ENCODE measurements at places on chromosomes 5 and 9.
A peak's percentile ranks its signal among the peaks of the same experiment; 100 is the strongest.

- DNase-seq: no peak
These were observed 43.6 kb upstream of the C5orf46 start for GRCh38 chr5:147949711-147950573.

DNA sequence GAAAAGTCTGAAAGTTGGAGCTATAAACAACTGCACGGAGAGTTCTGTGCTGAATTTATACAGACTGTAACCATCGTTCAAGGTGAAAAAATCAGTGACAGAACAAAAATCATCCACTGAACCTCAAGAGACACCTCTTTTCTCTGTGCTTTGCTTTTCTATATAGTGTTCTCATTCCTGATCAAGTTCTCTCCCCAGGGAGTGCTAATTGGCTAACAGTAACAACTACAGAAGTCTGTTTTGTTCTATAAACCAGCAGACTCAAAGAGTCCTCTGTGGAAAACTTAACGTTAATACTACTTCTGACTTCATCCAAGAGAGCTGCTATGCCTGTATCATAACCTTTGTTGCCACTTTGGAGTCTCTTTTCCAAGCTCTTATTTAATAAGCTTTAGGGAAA, 1388.3 kb upstream of the C9orf72 start:
- no peak for DNase-seq

GRCh38 chr5:92841604-92842155, 739.3 kb downstream of the NR2F1-AS1 start:
- no peak for DNase-seq

- no peak for DNase-seq
These were observed 77.3 kb downstream of the SLC25A46 start for GRCh38 chr5:110815916-110816605.

GRCh38 chr5:73918791-73919221, 292.8 kb downstream of the ARHGEF28 start:
- DNase-seq: no peak

DNA sequence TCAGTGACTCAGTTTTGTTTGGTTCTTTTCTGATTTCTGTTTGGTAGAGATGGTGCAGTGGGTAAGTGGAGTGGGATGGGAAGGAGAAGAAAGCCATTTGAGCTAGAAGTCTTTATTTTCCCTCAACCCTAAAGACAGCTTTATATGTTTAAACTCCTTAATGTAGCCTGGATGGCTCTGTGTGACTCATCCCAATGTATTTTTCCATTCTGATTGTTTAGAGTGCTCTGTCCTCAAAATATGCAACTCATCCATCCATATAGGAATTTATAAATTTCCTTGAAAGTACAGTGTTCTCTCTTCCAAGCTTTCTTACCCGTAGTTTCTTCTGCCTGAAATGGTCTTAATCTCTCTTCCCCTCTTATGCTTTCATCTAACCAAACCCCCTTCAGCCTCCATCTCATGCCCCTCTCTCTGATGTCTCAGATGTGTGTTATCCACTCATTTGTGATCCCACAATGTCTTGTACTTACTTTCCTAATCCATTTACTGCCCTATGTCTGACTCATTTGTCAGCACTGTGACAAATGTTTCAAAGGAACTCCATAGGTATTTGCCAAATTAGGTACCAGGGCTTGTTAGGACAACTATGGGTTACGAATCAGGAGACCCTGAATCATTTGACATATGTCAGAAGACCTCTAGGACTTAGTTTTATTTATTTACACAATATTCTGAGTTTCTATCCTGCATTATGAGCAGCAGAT, 217.5 kb upstream of the SGCD start:
- no peak for DNase-seq

GRCh38 chr9:127538849-127539258, 73.2 kb upstream of the STXBP1 start:
- no peak for DNase-seq

DNA sequence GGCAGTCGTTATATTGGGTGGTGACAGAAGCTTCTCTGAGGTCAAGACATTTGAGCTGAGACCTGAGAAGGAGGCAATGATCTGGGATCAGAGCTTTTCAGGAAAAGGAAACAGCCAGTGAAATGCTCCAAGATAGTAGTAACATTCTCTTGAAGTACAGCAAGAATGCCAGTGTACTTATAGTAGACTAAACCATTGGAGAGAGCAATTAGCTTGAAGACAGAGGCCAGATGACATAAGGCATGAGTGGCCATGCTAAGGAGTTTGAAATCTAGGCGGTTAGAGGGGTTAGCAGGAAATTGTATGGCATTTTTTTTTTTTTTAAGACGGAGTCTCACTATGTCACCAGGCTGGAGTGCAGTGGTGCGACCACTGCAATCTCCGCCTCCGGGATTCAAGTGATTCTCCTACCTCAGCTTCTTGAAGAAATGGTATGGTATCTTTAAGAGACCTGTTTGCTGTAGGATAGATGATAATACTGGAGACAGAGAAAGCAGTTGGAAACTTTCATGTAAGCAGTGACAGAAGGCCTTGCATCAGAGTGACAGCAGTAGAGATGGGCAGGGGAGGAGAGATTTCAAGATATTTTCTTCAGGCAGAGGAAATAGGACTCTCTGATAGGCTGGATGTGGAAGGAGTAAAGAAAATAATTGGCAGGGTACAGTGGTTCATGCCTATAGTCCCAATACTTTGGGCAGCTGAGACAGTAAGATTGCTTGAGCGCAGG, 482.2 kb upstream of the PAPPA start:
- no peak for DNase-seq

GRCh38 chr9:108272349-108272899, 583.4 kb downstream of the ACTL7B start:
- DNase-seq: no peak

- no peak for DNase-seq
These were observed 264.9 kb downstream of the TLE1 start for GRCh38 chr9:81424431-81424830.

GRCh38 chr9:16341177-16341576, 529.3 kb downstream of the BNC2 start:
- DNase-seq: no peak

- no peak for DNase-seq
These were observed 18.0 kb downstream of the OTULINL start for GRCh38 chr5:14599476-14600127.

GRCh38 chr5:109962882-109963603, 273.3 kb downstream of the MAN2A1 start:
- no peak for DNase-seq

- no peak for DNase-seq
These were observed 73.2 kb downstream of the PGM5 start for GRCh38 chr9:68429631-68430030.

DNA sequence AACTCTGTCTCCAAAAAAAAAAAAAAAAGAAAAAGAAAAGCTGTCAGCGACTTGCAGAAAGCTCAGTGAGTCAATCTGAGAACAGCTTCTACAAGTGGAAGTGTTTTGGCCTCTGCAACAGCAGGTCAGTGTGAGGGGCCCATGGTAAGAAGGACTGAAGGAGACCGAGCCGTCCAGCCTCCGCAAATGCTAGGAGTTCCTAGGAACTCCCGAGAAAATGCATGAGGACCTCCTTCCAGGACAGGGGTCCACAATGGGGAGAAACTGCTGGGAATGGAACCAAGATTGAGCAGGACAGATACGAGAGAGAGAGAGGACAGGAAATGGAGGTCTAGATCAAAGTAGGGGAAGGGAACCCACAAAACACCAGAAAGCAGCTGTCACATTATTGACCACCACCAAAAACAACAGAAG, 180.5 kb downstream of the CRB2 start:
- DNase-seq: no peak

DNA sequence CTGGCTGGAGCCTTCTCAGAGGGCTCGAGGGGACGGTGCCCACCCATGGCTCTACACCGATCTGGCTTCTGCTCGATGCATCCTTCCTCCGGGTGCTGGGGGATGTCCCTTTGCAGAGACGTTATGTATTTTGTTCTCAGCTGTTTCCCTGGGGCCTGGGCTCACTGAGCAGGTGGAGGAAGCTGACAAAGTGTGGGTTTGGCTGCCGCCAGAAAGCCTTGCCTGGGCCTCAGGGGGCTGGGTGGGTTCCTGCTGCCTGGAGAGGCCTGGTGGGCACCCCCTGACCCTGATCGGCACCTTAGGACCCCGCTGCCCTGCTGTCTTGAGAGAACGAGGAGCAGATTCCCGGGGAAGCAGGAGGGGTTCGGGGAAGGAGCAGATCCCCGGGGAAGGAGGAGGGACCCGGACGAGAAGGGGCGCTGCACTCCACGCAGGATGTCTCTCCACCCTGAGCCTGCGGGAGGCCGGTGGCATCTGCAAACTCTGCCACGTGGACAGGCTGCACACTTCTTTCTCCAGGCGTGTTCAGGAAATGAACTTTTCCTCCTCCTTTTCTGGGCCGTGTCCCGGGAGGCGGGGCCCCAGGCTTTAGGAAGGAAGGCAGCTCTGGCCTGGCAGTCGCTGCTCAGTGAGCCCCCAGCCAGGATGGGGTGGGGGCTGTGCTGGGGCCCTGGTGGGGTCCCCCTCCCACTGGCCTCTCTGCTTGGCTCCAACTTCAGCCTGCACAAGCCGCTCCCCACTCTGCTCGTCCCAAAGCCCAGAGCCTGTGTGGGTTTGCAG, 148.9 kb downstream of the RXRA start:
- no peak for DNase-seq

GRCh38 chr9:114076237-114077161, 1.6 kb downstream of the AMBP start:
- no peak for DNase-seq

GRCh38 chr5:180605554-180606214, 14.4 kb upstream of the SCGB3A1 start:
- DNase-seq: peak; percentile 40

DNA sequence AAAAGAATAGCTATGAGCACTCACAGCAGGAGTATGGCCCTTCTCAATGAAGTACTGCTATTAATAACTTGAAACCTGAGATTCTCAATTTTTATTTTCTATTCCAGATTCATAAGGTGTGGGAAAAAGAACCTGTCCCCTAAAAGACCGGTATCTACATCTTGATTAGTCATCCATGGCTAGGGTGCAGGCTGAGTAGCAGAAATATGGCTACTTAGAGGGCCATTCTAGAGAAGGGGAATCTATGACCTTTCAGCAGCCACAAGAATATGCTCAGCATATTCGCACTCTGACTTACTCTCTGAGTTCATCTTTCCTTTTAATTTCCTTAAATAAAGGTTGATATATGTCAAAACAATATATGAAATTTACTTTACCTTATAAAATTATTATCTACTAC, 27.7 kb downstream of the WDR36 start:
- no peak for DNase-seq
